Stimulated activated naive CD4-positive, alpha-beta T cell (primary cell): ENCODE measurements at places on chromosomes 16 and 17.
A peak's percentile ranks its signal among the peaks of the same experiment; 100 is the strongest.

GRCh38 chr17:63834431-63835166 lies 7.1 kb upstream of the FTSJ3 start:
- peak; percentile 56 for DNase-seq

GRCh38 chr17:32658470-32659418 lies 172.0 kb downstream of the CDK5R1 start:
- DNase-seq: no peak

- no peak for DNase-seq
Measured at GRCh38 chr17:14211246-14211645, 25.4 kb downstream of the CDRT15 start.

- no peak for DNase-seq
Measured at GRCh38 chr17:40557531-40558299, 7.6 kb downstream of the CCR7 start.

- no peak for DNase-seq
Measured at GRCh38 chr17:50238601-50239280, 35.5 kb upstream of the TMEM92 start.

- no peak for DNase-seq
Measured at GRCh38 chr17:81309859-81310839, 15.0 kb upstream of the SLC38A10 start.

- DNase-seq: no peak
Measured at GRCh38 chr16:85979605-85980004, 80.6 kb downstream of the IRF8 start.
